RPMI7951 (cell line): ENCODE measurements at places on chromosomes 1 and 21. TPM values are rescaled to one million over a fixed set of nuclear protein-coding genes. Genes with fewer than 3 reads are reported as not detected.

Gene LCE1F
- not detected in 2 replicates for total RNA-seq

Gene PSMD4
- 186 and 201 TPM in 2 replicates for total RNA-seq

GRCh38 chr1:60488847-60489246, 415.3 kb upstream of the C1orf87 start:
- no peak for DNase-seq

Gene TEX38
- total RNA-seq = not detected in 2 replicates

- no peak for DNase-seq
Measured at GRCh38 chr1:77275194-77275593, 6.6 kb upstream of the AK5 start.
